ENCODE measurements at places on chromosomes 5 and 9.

DNA sequence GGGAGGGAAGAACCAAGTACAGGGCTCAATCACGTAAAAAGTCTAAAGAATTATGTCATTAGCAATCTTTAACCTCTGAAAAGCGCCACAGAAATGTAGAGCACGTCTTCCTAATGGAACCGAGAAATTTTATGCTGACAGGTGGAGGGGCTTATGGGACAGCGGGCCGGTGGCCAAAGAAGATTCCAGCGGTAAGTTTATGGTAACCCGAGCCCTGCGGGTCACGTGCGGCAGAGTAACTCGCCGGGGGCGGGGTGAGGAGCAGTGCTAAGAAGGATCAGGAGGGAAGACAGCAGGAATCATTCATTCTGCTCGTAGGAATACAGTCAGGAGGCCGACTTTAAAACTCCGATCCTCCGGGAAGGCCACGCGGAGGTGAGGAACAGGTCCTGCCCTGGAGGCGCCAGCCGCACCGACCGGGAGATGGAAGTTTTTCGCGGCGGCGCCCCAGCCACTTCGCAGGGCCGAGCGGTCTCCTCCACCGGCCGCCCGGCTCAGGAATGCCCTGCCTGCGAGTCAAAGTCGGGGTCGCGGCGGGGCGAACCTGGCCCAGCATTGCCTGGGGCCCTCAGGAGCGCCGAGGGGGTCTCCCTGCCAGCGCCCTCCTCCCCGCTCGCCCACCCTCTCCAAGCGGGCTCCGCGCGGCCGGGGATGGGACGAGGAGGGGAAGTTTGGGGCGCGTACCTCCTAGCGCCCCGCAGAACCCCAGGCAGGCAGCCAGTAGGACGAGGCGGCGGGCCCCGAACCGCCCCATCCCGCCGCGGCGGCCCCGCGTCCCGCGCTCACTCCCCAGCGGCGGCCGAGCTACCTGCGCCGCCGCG is 101.8 kb downstream of the ESM1 start:
- DNase-seq, result peak; percentile 69

DNA sequence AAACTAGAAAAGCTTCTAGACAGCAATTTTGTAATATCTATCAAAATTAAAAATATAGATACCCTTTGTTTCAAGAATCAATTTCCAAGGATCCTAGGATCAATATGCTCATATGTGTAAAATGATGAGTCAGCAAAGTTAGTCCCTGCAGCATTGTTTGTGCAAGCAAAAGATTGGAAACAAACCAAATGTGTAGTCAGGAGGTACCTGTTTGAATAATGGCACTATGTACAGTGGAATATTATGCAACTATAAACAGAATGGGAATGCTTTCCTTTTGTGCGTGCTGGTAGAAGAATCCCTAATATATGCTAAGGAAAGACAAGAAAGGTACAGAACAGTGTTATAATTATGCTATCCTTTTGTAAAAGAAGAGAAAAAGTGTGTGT is 58.5 kb upstream of the PJA2 start:
- no peak for DNase-seq

- DNase-seq, result no peak
These were observed 44.1 kb downstream of the C9orf50 start for GRCh38 chr9:129576546-129577543.

DNA sequence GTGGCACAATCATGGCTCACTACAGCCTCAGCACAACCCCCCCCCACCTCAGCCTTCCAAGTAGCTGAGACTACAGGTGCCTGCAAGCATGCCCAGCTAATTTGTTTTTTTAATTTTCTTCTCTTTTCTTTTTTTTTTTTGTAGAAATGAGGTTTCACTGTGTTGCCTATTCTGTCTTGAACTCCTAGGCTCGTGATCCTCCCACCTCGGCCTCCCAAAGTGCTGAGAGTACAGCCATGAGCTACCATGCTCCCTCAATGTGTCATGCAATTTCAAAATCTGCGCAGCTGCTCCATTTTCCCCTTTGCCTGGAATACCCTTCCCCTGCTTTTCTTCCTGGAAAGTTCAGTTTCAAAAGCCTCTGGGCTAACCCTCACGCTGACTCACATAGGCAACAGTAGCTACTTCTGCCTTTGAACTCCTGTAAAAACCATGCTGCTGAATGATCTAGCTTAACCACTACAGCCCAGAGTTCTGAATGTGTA is 71.0 kb upstream of the IL7R start:
- no peak for DNase-seq

DNA sequence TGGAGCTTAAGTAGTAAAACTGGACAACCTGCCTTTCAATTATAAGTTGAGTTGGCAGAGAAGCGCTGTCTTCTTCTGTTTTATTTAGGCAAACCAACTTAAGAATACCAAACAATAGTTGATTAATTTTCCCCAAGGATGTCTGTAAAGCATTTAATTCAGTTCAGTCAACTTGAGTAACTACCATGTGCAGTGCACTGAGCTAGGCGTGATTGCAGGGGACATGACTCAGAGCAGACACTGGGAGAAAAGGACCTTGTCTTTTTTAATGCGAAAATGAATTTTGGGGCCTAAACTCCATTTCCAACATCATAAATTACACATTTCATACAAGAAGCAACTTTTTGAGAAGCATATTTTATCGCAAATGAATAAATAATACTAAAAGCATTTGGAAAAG is 66.3 kb downstream of the FBXL7 start:
- no peak for DNase-seq

DNA sequence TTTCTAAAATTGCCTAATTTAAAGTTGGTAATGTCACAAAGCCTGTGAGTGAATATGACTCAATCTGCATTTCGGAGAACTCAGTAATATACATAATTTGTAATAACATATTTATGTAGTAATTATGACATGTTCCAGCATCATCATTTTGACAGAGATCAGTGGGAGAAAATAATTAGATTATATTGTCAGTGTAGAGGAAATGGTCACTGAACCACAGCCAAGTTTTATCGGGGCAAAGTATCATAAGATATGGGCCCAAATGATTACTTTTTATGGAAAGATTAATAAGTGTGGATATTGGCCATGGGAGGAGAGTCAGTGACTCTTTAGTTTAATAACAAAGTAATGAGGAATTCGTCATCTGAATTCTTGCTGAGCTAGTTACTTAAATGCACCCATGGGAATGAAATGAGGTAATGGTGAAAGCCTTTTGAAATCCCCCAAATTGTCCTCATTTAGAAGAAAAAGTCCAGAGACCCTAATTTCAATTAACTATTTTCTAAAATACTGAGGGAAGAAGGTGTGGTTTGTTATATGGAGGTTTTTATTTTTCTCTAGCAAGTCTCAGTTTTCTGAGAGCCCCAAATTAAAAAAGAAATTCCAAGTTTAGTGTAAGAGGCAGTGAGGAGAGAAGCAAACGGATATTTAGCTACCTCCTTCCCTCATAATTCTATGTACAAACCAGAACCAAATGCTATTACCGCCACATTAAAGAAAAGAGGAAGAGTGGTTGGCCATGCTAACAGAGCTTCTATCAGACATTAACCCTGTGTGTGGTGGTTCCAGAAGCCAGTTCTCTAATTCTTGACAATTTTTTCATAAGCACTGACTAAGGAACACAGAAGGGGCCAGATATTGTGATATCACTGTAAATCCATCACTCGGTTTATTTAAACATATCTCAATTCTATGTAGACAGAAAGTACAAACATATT is 37.7 kb upstream of the MRPS30 start:
- DNase-seq, result no peak

DNA sequence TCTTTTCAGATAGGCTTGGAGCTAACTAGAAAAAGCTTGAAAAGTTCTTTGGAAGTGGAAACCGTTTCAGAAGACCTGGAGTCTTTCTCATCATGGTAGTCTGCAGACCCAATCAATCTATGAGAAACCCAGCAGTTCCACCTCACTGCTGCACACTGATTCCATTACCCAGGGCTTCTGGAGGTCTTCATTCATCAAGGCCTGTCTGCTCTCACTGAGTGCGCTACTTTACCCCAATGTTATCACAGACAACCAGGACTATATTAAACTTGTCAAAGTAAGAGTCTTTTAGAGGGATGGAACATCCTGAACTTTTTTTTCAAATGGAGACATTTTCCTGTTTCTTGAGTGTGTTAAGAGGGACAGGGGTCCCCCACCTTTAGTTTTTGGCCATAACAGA is 93.1 kb downstream of the BOD1 start:
- no peak for DNase-seq

GRCh38 chr9:87069690-87070089 is 122.4 kb upstream of the GAS1 start:
- no peak for DNase-seq

DNA sequence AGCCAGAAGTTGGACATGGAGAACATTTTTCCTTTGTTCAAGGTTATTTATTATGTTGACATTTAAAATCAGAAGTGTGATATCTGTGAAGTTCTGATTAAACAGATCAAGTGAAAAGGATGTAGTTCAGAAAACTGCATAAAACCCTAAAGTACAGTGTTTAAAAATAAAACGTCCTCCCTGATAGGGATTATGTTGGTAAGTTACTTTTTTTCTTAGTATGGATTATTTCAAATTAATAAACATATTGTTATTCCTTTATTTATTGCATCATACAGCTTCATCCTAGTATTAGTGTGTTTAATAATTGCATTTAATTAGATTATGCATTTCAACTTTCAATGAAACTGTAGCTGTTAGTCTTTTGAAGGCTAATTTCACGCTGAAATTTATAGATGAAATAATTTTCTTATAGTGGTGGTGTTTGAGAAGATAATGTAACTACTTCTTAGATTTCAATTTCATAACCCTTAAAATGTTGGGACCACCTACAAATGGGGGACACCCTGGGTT is 157.9 kb upstream of the DMRT1 start:
- DNase-seq, result no peak

DNA sequence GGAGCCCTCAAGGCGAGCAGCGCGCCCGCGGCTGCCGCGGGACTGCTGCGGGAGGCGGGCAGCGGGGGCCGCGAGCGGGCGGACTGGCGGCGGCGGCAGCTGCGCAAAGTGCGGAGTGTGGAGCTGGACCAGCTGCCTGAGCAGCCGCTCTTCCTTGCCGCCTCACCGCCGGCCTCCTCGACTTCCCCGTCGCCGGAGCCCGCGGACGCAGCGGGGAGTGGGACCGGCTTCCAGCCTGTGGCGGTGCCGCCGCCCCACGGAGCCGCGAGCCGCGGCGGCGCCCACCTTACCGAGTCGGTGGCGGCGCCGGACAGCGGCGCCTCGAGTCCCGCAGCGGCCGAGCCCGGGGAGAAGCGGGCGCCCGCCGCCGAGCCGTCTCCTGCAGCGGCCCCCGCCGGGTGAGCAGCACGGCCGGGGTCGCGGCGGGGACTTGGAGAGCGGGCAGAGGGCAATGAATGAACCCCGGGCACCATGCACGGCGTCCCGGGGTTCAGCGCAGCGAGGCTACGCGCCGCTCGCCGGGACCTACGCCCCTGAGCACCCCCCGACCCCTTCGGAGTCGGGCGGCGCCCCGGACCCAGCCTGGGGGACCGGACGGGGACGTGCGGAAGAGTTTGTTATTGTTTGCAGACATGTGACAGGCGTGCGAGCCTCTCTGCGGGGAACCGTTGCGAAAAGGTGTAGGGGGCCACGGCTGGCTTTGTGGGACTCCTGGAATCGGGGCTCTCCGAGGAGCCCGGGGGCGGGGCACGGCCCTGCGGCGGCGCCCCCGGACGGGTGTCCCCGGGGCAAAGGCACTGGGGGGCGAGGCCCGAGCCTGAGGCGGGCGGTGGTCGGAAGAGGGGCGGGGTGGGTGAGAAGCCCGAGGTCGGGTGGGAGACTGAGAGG is 553 bp downstream of the MAP3K1 start:
- peak; percentile 21 for DNase-seq

- DNase-seq, result peak; percentile 72
These were observed 293.0 kb downstream of the ZNF608 start for GRCh38 chr5:124453221-124454051.

DNA sequence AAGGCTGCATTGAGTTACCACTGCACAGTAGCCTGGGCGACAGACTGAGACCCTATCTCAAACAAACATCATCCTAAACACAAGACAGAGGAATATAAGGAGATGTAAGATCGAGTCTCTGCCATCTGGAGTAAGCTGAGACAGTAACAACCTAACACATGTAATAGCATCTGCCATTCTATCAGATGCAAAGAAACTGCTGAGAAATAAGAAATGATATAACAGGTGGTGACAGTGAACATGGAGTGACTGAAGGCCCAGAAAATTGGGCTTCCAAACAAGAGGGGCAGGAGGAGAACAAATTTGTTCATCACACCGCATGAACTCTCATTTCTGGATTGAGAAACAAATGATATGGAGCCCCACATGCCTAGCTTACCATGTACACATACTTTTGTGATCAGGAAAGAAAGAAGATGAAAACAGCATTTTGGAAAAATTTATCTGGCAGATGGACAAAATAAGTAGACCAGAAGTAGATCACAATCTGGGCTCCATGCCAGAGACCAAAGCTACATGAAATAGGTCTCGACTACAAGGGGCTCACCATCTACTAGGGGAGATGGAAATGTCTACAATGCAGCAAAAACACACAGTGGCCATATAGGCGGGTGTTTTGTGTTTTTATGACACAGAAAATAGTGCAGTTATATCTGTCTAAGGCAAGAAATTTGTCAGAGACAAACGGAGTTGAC is 45.5 kb downstream of the ECPAS start:
- peak; percentile 3 for DNase-seq

- no peak for DNase-seq
These were observed 137.4 kb downstream of the MED27 start for GRCh38 chr9:131942146-131942720.

- peak; percentile 80 for DNase-seq
These were observed 2.0 kb downstream of the IER5L start for GRCh38 chr9:129175825-129176633.

GRCh38 chr5:60295423-60295822 is 401.9 kb upstream of the PDE4D start:
- DNase-seq, result no peak

- DNase-seq, result peak; percentile 99
These were observed 2.4 kb downstream of the CARD19 start for GRCh38 chr9:93098236-93098946.

GRCh38 chr5:96200641-96201040 is 232.4 kb downstream of the PCSK1 start:
- no peak for DNase-seq

GRCh38 chr5:86354664-86355063 is 263.1 kb upstream of the COX7C start:
- DNase-seq, result no peak

DNA sequence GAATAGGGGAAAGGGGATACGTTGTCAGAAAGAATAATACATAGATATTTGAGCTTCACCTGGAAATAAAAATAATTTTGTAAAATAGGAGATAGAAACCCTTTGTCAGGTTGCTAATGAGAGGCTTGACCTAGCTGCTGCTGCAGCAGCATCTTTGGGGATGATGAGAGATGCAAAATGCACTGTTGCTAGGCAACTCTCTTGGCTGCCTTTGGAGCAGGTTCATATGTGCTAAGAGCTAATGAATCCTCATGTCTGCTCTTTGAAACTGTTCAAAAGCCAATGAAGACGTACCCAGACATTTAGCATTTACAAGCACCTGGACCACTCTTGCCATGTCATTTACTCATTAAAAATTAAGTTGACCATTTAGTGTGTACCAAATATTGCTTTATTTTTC is 121.7 kb downstream of the FOCAD start:
- no peak for DNase-seq
